ENCODE measurements at places on chromosomes 5 and 9.

GRCh38 chr5:45695804-45696156, 400 bp downstream of the HCN1 start:
- DNase-seq: no peak

- DNase-seq: no peak
These were observed 21.5 kb downstream of the GFPT2 start for GRCh38 chr5:180331647-180331950.

DNA sequence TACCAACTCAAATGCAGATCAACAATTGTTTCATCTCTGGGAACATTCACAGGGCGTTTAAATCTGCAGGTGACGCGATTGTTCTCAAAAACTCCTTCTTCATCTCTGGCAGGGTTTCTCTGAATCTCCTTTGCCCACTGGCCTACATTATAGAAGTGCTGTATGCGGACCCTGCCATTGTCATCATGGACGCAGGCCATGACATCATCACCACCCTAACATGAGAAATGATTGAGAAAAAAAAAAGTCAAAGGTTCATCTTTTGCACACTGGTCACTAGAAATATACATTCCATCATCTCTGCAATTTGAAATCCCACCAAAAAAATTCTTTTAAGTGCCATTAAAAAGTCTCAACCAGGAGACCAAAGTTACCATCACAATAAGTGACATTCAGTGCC, 21.6 kb upstream of the TMEM245 start:
- DNase-seq: no peak

DNA sequence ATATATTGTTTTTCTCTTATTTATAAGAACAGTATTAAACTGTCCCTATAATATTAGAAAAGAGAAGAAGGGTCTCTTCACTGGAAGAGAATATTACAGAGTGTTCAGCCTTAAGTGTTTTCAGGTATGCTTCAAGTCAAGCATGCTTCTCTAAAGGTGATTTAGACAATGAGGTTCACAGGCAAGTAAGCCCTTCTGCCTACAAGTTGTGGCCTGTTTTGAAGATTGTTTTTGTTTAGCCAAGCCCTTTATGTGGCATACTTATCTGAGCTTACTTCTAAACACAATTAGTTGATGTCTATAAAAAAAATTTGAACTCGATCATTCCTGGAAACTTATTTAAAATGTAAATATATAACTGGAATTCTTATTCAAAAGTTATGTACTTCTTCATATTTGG, 343.8 kb upstream of the CDH18 start:
- no peak for DNase-seq

DNA sequence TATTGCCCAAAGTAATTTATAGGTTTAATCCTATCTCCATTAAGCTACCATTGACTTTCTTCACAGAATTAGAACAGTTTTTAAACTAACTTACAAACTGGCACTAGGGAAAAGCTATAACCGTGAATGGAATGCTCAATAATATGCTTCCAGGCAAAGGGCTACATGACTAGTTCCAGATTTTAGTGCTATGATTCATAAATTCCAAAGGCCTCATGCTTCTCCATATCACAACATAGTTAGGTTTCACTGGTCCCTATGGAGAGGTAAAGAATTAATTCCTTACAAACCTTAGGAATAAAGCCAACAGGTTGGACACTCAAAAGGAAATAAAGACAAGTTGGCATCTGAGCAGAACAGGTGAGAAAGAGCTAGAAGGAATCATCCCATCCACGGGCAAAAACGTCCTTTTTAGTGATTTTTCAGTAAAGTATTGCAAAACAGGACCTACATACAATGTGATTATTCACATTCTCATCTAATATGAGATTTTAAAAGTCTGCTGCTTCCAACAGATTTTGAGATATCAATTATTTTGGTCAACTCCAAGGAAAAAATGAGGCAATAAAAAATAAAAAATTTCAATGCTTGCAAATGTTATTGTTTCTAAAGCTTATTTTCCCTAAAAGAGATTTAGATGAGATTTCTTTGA, 97.0 kb upstream of the TARS1 start:
- no peak for DNase-seq

DNA sequence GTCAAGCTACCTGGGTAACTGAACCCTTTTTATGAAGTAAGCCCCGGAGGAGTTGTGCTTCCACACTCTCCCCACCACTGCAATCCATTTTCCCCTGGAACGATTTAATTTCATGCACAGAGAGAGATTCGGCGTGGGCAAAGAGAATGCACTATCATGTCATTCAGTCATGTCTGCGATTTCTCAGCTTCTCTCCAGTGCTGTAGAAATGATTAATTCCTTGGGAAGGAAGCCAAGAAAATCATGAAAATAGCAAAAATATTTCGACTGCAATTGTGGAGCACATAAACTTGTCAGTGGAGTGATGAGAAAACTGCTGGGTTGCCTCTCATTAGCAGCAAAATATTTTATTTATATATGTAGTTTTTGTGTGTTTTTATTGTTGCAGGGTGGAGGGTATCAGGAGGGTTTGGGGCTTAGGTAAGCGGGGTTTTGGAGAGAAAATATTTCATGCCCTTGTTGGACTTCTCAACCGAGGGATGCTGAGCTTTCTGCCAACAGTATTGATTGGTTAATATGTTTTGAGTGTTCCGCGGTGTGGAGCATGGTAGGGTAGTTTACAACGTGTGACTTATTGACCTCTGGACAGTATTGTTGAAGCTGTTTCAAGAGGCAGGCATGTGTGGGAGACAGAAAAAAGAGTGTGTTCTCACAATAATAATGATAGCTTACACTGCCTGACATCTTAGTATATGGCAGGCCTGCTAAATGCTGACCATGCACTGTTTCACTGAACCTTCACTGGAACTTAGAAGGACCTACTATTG, 69.3 kb downstream of the SGCD start:
- DNase-seq: no peak

GRCh38 chr5:68315679-68316271, 100.2 kb downstream of the PIK3R1 start:
- DNase-seq: no peak

DNA sequence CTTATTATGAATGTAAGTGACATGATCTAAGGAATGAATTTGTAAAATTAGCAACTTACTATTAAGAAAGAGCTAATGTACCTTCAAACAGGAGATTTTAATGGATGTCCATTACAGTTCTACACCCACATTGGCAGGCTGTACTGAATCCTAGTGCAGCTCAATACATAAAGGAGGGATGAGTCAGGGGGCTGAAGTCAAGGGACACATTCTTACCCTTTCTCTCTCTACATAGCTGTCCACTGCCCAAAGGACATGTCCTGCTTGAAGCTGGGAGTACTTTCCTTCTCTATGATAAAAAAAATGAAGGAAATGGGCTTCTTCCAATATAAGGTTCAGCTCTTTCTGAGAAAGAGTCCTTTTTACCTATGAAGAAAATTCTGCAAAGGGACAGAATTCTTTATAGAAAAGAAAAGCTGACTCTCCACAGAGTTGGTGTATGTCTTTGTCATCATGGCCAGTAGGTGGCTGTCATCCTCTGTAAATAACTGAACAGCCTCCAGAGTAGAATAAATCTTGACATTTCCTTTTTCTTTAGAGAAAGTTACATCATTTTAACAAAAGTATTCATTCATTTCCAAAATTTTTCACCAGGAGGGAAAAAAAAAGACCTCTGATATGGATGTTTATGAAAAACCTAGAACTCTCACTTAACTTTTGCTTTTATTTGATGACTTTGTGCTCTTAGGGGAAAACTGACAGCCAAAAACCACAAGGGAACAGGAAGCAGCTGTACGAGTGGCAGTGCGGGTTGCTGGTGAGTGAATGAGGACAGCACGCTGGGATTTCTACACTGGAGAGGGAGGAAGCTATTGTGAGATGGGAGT, 13.1 kb upstream of the IFNA14 start:
- peak; percentile 19 for DNase-seq

DNA sequence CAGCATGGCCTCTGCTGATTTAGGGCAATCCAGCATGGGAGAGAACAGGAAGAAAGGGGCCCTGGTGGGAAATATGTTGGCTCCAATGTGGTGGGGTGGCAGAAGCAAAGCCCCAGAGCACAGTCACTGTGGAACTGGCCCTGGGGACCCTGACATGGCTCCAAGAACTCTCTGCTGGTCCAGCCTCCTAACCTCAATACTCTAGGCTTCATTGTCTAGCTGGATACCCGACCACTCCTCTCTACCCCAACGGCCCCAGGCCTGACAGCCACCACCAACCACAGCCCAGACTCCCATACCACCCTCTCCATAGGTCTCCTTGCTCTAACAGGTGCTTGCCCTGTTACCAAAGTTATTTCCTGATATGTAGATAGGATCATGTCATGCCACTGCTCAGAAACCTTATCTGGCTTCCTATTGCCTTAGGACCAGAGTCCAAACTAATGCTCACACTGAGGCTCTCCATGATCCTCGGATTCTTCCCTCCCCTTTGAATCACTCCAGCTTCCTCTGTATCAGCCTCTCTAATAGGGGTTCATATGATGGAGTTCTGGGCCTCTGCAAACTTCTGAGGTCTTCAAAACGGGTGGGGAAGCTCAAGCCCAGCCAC, 12.9 kb downstream of the ACSL6 start:
- DNase-seq: no peak

- DNase-seq: no peak
These were observed 779 bp upstream of the VCAN start for GRCh38 chr5:83470526-83471404.

GRCh38 chr5:33608344-33609041, 167.7 kb downstream of the TARS1 start:
- no peak for DNase-seq

DNA sequence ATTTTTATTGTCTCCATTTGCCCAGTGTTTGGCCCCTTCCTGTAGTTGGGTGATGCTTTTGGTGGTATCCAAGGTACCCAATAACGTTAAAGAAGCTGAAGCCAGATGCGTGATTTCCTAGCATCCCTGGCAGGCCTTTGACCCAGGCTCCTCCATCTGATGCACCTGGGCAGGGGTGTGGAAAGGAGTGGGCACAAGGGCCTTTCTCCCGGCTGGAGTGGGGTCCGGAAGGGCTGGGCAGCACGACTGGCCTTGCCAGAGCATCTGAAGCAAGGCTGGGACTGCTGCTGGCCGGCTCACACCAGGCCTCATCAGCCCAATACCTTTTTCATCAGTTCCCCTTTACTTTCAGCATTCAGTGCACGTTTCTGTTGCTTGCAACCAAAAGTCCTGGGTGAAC, 220.2 kb downstream of the FANCC start:
- no peak for DNase-seq

- DNase-seq: no peak
These were observed 480.1 kb upstream of the MPDZ start for GRCh38 chr9:13759551-13759950.
